ENCODE measurements at places on chromosomes 5 and 9. TPM values are rescaled to one million over a fixed set of nuclear protein-coding genes. Genes with fewer than 3 reads are reported as not detected.
A peak's percentile ranks its signal among the peaks of the same experiment; 100 is the strongest.

DNA sequence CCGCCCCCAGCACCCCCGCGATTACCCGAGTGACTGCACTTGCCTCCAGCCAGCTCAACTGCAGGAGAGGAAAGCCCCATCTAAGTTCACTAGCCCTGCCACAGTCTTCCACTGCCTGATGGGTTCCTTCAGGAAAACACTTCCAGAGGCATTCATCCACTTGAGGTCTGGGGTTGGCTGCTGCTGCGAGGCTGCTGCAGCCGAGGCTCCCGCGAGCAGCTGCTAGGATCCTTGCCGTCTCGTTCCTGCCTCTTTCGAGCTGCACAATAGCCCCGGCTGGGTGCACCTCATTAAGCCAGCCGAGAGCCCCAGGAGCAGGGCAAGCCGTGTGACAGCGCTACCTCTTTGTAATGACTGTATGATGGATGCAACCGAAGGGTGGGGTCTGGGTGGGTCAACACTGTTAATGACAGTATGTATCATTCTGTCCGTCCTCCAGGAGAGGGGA, 24.2 kb upstream of the ELAVL2 start:
- peak; percentile 43 for DNase-seq

DNA sequence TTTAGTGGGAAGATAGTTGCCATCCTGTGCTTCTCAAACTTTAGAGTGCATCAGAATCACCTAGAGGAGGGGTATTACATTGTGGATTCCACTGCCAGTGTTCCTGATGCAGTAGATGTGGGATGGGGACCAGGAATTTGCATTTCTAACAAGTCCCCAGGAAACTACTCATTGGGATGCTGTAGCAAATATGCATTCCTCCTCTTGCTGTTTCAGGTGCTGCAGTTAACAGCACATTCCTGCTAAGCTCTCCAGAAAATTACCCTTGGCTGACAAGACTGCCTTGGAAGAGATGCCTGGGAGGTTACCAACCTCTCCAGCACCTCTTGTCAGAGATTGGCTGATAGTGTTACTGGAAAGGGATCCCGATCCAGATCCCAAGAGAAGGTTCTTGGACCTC, 270.5 kb downstream of the OSTF1 start:
- DNase-seq = no peak

DNA sequence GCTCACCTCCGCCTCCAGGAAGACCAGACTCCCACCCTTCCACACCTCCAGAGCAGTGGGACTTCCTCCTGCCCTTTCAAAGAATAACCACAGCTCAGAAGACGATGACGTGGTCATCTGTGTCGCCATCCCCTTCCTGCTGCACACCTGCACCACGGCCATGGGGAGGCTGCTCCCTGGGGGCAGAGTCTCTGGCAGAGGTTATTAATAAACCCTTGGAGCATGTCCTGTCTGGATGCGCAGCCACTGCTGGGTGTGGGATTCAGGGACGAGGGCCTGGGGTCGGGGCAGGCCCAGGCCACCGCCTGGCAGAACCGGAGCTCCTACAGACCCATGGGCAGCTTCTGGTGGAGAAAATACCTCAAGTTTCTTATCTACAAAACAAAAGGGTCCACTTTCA, 5.0 kb downstream of the PAEP start:
- DNase-seq = peak; percentile 18

GRCh38 chr9:72643651-72644050, 122.2 kb downstream of the TMC1 start:
- no peak for DNase-seq

- no peak for DNase-seq
These were observed 9.8 kb downstream of the SUB1 start for GRCh38 chr5:32595118-32595517.

DNA sequence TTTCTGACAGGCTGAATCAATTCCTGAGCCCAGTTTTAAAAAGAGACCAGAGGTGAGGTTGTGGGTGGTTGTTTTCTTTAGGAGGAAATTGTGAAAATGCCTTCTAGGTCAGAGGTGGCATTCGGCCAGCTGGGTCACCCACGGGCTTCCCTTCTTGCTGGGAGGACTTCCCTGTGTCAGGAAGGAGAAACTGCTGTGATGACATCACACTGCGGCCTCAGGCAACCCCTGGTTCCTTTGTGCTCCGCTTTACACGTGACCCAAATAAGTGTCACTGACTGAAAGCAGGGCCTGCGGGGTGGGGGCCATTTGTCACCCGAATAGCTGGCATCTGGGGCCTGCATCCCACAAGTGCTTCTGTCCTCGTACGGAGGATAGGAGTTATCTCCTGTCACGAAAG, 39.7 kb downstream of the FABP6 start:
- peak; percentile 78 for DNase-seq

CDKN2B gene
- 152 TPM for total RNA-seq

SLC36A3 gene
- not detected for total RNA-seq

GGTA1 gene
- not detected for total RNA-seq

RASGEF1C gene
- total RNA-seq = 1.5 TPM

CCDC171 gene
- total RNA-seq = 2.7 TPM

IL4 gene
- not detected for total RNA-seq

PAPPA gene
- 0.87 TPM for total RNA-seq

Data from stomach (tissue), 19 donors.